ENCODE measurements at places on chromosomes 4 and X. TPM values are rescaled to one million over a fixed set of nuclear protein-coding genes. Genes with fewer than 3 reads are reported as not detected.

Gene BST1
- 49.3 TPM for total RNA-seq

Gene RAB39B
- total RNA-seq = 0.10 TPM

Gene TMEM31
- total RNA-seq = not detected

Gene PLAC8
- total RNA-seq = 2.5 TPM

Gene TEX13B
- total RNA-seq = not detected

Gene H2BW2
- not detected for total RNA-seq

Gene SSR4
- total RNA-seq = 177 TPM

Gene SSX4B
- not detected for total RNA-seq

Gene NDNF
- not detected for total RNA-seq

Gene CENPVL1
- total RNA-seq = not detected

Gene PHEX
- total RNA-seq = 0.98 TPM

Gene GNRHR
- total RNA-seq = not detected

Gene MAGEA10
- not detected for total RNA-seq

Gene ELOVL6
- total RNA-seq = 7.4 TPM

Gene MID1IP1
- total RNA-seq = 16.8 TPM

Gene L1CAM
- 0.19 TPM for total RNA-seq

Gene PIGA
- total RNA-seq = 6.5 TPM

Gene TEX13A
- not detected for total RNA-seq

Gene PAGE4
- total RNA-seq = not detected

Gene EVC
- total RNA-seq = 19.3 TPM

Gene RHOXF2
- total RNA-seq = not detected

Gene FOXR2
- not detected for total RNA-seq

Gene UTP14A
- total RNA-seq = 26.1 TPM

Gene SAGE1
- total RNA-seq = not detected

Gene NOCT
- 42.5 TPM for total RNA-seq

Gene SCARB2
- total RNA-seq = 152 TPM

Gene ARHGAP6
- total RNA-seq = 1.3 TPM

Gene EDNRA
- under 0.01 TPM for total RNA-seq

Gene MTCP1
- 2.9 TPM for total RNA-seq

Gene BEX3
- total RNA-seq = 111 TPM

Gene MAGEA6
- not detected for total RNA-seq

Gene TBC1D8B
- 4.2 TPM for total RNA-seq

Gene FGF13
- 43.1 TPM for total RNA-seq

Gene AMOT
- 0.96 TPM for total RNA-seq

Gene CLGN
- 0.67 TPM for total RNA-seq

Gene SPIN2B
- 6.5 TPM for total RNA-seq

Gene SHROOM2
- 17.0 TPM for total RNA-seq

Gene BEND2
- not detected for total RNA-seq

Gene RNF128
- total RNA-seq = not detected

Gene SERPINA7
- total RNA-seq = not detected

Gene NKX6-1
- total RNA-seq = not detected

Gene CSAG1
- not detected for total RNA-seq

Gene FAM149A
- not detected for total RNA-seq

Gene HELQ
- 13.7 TPM for total RNA-seq

Gene PCYT1B
- total RNA-seq = under 0.01 TPM

Gene NEIL3
- 3.6 TPM for total RNA-seq

Gene GIMD1
- total RNA-seq = not detected

Gene PDLIM3
- 42.5 TPM for total RNA-seq

Gene NAP1L3
- total RNA-seq = 0.86 TPM

Gene BBS12
- total RNA-seq = 4.0 TPM

Gene EFHC2
- total RNA-seq = not detected

Gene TEX11
- not detected for total RNA-seq

Gene ADGRG4
- total RNA-seq = under 0.01 TPM

Gene ENAM
- total RNA-seq = not detected

Gene AADAT
- total RNA-seq = 1.6 TPM

Gene MSX1
- 5.4 TPM for total RNA-seq

Gene TLR1
- total RNA-seq = 4.6 TPM

Gene AR
- total RNA-seq = 14.9 TPM

Gene SPACA5
- not detected for total RNA-seq

Data from vein endothelial cell (primary cell).